ENCODE measurements at places on chromosomes 6 and 20. TPM values are rescaled to one million over a fixed set of nuclear protein-coding genes. Genes with fewer than 3 reads are reported as not detected.
A peak's percentile ranks its signal among the peaks of the same experiment; 100 is the strongest.

DNA sequence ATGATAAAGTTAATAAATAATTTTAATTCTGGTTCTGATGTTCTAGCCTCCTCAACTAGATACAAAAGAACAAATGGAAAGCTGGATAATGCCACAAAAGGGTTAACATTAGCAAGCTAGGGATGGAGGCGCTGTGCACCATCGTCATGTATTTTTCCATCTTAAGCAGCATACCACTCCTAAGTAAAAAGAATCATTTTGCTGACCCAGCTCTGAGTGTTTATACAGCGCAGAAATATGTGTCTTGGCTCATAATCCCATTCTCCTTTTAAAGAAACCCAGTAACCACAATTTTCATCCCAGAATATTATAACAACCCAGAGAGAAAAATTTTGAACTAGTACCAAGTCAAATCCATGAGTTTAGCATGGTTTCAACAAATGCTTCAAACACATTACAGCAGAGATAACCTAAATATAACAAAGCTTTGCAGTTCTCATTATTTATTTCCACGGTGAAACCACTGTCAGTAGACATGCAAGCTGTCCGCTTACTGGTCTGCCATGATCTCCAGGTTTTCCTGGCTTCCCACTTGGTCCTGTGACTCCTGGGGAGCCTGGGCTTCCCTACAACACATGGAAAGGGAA lies 111.1 kb downstream of the COL12A1 start:
- H3K4me1 ChIP-seq = no peaks in the 10 kb centered on the region
- H3K27ac ChIP-seq = no peak overlapping the region
- no peak overlapping the region for H3K4me3 ChIP-seq
- H3K36me3 ChIP-seq = no peaks in the 10 kb centered on the region
- no peak for DNase-seq

DNA sequence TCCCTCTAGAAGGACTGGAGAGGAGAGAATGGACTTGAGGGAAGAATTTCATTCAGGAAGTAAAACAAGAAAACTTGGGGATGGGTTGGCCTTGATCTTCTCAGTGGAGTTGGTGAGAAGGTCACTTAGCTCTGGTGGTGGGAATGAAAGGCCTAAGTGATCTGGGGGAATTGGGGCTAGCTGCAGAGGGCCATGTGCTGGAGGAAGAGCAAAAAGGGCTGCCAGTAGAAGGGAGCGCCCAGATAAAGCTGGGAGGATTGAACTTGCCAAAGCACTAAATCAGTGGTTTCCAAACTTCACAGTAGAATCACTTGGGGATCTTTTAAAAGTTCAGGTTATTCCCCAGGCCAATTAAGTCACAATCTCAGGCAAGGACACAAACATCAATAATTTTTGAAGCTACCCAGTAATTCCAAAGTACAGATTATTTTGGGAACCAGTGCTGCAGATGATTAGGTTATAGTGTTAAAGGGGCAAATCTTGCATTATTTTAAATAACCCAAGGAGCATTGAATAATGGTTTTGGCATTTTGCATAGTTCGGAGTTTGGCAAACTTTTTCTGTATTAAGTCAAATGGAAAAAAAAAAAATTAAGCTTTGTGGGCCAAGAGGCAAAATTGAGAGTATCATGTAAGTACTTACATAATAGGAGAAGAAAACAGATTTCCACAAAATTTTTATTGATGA lies 36.5 kb upstream of the RFPL4B start:
- no peak for DNase-seq
- peaks cover 61% of the 10 kb centered on the region for H3K27me3 ChIP-seq
- H3K36me3 ChIP-seq = no peaks in the 10 kb centered on the region
- H3K27ac ChIP-seq = no peak overlapping the region

DNA sequence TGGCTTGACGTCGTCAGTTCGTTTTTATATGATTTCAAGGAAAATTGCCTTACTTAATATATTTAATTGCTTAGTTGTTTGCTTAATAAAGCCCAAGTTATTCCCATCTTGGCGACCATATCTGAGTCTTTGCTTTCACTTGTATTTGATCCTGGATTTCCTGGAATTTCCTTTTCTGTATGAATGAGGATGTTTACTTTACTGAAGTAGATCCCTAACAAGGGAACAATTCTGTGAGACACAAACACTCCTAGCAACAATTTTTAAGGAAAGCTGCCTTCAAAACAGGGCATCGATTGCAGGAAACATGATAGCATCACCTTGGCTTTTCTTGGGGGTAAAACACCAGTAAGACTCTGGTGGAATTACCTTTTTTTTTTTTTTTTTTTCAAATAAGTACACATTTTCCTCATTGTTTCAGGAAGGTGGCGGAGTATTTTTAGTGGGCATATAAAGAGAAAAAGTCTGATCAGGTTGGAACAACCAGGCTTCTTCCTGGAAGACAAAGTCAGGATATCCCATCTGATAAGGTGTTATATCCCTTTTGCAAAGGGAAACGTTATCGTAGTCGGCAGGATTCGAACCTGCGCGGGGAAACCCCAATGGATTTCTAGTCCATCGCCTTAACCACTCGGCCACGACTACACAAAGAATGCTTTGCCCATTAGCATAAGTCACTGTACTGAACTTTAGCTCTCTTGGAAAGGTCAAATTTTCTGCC lies 68.5 kb upstream of the ZNF184 start:
- H3K4me1 ChIP-seq = peaks cover 19% of the 10 kb centered on the region
- peaks cover 5% of the 10 kb centered on the region for H3K36me3 ChIP-seq
- no peak for DNase-seq
- no peak overlapping the region for H3K27ac ChIP-seq

DNA sequence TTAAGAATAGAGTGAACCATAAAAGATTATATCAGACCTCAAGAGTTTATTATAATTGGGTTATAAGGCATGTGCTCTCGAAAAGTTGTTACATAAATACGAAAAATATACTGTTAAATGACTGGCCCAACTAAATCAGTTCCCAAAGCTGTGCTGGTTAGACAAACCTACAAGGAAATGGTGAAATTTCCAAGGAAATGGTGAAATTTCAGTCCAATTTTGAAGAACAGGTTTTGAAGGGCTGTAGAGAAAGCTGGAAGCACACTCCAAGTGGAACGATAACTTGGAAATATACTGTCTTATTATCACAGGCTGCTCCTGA lies 400 bp upstream of the TRMT11 start:
- DNase-seq = no peak
- no peak overlapping the region for H3K4me3 ChIP-seq
- H3K27me3 ChIP-seq = no peaks in the 10 kb centered on the region

GRCh38 chr6:43426928-43427405 lies 374 bp upstream of the ABCC10 start:
- peak overlapping the region; percentile 96 for H3K4me3 ChIP-seq
- no peaks in the 10 kb centered on the region for H3K27me3 ChIP-seq
- no peak for DNase-seq
- peak overlapping the region; percentile 96 for H3K27ac ChIP-seq
- peaks cover 2% of the 10 kb centered on the region for H3K36me3 ChIP-seq

GRCh38 chr20:4068708-4069107 lies 53.4 kb upstream of the RNF24 start:
- H3K4me1 ChIP-seq = no peaks in the 10 kb centered on the region
- DNase-seq = no peak
- no peaks in the 10 kb centered on the region for H3K36me3 ChIP-seq
- no peak overlapping the region for H3K27ac ChIP-seq

DNA sequence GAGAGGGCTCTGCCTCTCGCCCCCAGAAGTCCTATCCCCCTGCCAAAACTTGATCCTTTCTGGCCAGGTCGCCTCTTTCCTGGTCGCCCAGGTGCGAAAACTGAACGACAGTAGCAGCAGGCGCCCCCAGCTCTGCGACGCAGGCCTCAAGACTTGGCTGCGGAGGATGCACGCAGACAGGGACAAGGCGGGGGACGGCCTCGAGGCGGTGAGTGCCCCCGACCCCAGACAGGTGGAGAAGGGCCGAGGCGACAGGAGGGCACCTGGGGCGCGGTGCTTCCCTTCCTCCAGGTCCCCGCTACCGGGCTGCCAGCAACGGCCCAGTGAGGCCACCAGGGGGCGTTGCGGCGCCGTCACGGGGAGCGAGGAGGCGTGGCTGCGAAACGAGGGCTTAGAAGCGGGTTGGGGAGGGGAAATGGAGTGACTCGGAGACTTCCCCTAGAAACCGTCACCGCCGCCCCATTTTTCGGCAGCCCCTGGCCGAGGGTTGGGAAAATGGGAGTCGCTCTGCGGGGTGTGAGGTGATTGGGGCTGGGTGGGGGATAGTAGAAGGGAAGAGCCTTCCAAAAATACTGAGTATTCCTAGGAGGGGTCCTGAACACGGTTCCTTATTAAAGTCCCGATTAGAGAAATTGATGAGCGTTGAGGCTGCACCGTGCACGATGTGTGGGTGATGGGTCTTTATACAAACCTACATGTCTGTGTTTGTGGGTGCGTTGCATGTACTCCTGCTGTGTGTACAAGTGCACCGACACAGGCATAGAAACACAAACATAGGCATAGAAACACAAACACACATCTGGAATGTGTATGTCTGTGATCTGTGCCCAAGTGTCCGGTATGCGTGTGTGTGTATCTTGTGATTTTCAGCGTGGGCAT lies 44.6 kb downstream of the ARHGAP40 start:
- H3K36me3 ChIP-seq = no peaks in the 10 kb centered on the region
- H3K4me3 ChIP-seq = peak overlapping the region; percentile 61
- peaks cover 37% of the 10 kb centered on the region for H3K27me3 ChIP-seq
- H3K4me1 ChIP-seq = peaks cover 9% of the 10 kb centered on the region

GRCh38 chr6:20092071-20092566 lies 120.2 kb downstream of the MBOAT1 start:
- no peak for DNase-seq
- no peaks in the 10 kb centered on the region for H3K4me1 ChIP-seq
- H3K27me3 ChIP-seq = peaks cover 3% of the 10 kb centered on the region
- no peak overlapping the region for H3K27ac ChIP-seq
- H3K36me3 ChIP-seq = no peaks in the 10 kb centered on the region

GRCh38 chr20:4067600-4068261 lies 52.4 kb upstream of the RNF24 start:
- no peaks in the 10 kb centered on the region for H3K36me3 ChIP-seq
- H3K4me3 ChIP-seq = no peak overlapping the region
- no peaks in the 10 kb centered on the region for H3K27me3 ChIP-seq

DNA sequence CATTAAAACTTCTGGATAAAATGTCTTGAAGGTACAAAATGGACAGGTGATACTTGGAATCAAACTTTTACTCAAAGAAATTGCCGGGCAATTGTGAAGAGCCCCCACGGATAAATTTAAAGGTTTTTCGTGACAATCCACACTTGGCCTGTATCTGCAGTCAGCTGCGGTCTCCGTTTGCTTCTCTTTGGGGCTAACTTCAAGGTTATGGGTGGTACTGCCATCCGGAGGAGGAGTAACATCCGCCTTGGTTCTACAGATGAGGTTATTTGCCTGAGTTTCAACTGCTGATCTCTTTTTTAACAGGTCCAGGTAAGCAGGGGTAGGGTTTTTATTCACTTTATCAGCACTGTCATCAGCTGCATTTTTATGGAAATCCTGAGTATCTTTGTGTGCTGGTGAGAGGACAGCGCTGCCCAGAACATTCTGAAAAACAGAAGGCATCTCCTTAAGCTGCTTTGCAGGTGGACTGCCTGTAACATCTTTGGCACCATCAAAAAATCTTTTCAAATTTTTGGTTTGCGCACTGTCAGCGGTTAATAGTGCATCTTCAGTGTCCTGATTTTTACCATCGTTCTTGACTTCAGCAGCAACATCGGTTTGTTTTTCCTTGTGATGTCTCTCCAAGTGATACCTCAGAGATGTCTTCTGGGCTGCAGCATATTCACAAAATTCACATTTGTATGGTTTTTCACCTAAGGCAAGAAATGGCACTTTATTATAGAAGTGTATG lies 16.9 kb downstream of the ZNF217 start:
- H3K27me3 ChIP-seq = no peaks in the 10 kb centered on the region
- DNase-seq = peak; percentile 58
- H3K4me1 ChIP-seq = peaks cover 83% of the 10 kb centered on the region
- H3K27ac ChIP-seq = peak overlapping the region; percentile 80
- peaks cover 93% of the 10 kb centered on the region for H3K36me3 ChIP-seq
- peak overlapping the region; percentile 49 for H3K4me3 ChIP-seq

DNA sequence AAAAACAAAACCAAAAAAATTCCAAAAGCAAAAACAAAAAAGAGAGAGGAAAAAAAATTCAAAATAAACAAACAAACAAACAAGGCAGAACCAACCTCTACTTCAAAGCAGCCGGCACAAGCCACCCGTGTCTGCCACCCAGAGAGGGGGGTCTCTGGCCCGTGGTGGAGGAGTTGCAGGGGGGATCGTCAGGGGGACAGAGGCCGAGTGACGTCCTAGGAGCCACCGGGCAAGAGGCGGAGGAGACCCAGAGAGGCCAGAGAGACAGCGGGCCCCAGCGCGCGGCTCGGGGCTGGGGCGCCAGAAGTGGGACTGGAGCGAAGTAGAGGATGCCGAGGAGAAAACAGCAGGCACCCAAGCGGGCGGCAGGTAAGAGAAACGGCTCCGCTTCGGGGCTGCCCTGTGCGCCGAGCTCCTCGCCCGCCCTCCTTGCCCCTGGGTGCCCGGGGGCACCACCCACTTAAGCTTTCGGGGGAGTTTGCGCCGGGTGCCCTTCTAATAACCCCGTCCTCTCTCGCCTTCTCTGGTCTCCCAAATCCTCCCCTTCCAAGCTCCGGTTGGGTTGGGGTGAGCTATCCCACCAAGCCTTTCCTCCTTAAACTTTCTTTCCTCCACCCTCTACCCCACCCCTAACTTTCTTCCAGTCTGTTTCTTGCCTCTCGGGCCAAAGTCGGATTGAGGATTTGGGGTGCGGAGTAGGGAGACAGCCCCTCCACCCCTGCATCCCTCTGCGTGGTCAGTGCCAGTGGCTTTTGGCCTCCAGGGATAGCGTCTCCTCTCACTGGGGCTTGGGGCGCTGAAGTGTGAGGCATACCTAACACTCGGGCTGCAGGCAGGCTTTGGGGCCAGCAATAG lies 1.0 kb downstream of the TSHZ2 start:
- H3K36me3 ChIP-seq = no peaks in the 10 kb centered on the region
- H3K27me3 ChIP-seq = peaks cover 52% of the 10 kb centered on the region
- H3K4me1 ChIP-seq = peaks cover 10% of the 10 kb centered on the region
- peak overlapping the region; percentile 66 for H3K4me3 ChIP-seq
- H3K27ac ChIP-seq = no peak overlapping the region

Gene ULBP3
- 2.1 TPM for total RNA-seq

Gene PRND
- total RNA-seq = not detected

Gene ASIP
- not detected for total RNA-seq

Gene DDX43
- total RNA-seq = 0.77 TPM

Gene DAAM2
- total RNA-seq = not detected

Gene POM121L2
- not detected for total RNA-seq

Gene GRM1
- total RNA-seq = not detected

Gene PBX2
- 61.6 TPM for total RNA-seq

Gene CST4
- not detected for total RNA-seq

Measured in activated CD8-positive, alpha-beta memory T cell treated with anti-CD3 and anti-CD28 coated beads, Interleukin-2, amount 10 ng/mL, durations not matched to agents 7 days and 5 days (primary cell).